Esophagus muscularis mucosa (tissue), 4 donors: ENCODE measurements at places on chromosomes 16 and 17. TPM values are rescaled to one million over a fixed set of nuclear protein-coding genes. Genes with fewer than 3 reads are reported as not detected.
A peak's percentile ranks its signal among the peaks of the same experiment; 100 is the strongest.

Gene CHD9NB
- total RNA-seq = 0.50 TPM

Gene EPX
- total RNA-seq = not detected

Gene ESRP2
- 0.58 TPM for total RNA-seq

Gene P2RX1
- total RNA-seq = 3.7 TPM

Gene C17orf113
- total RNA-seq = 0.52 TPM

Gene FAM171A2
- total RNA-seq = 0.99 TPM

- H3K4me1 ChIP-seq = peaks cover 40% of the 10 kb centered on the region
- peak overlapping the region; percentile 38 for H3K4me3 ChIP-seq
- no peaks in the 10 kb centered on the region for H3K36me3 ChIP-seq
- no peaks in the 10 kb centered on the region for H3K27me3 ChIP-seq
- H3K27ac ChIP-seq = no peak overlapping the region
These were observed 73.9 kb downstream of the SPAG9 start for GRCh38 chr17:51046514-51047384.

- peaks cover 44% of the 10 kb centered on the region for H3K36me3 ChIP-seq
- no peak overlapping the region for H3K27ac ChIP-seq
- H3K27me3 ChIP-seq = no peaks in the 10 kb centered on the region
- DNase-seq = no peak
- H3K4me3 ChIP-seq = no peak overlapping the region
These were observed 39.4 kb downstream of the XPO6 start for GRCh38 chr16:28172336-28172735.

DNA sequence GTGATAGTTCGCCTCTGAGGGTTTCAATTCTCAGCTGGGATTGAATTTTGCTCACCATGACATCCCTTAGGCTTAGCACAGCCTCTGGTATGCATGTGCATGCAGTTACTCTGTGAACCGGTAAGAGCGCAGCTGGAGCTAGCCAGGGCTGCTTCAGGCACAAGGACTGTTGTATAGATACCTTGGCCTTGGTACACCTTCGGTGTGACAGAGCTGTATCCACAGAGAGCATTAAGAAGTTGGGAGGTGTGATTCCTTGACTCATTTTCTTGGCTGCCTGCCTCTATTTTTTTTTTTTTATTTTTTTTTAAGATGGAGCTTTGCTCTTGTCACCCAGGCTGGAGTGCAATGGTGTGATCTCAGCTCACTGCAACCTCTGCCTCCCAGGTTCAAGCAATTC is 2.2 kb upstream of the NUTF2 start:
- peak overlapping the region; percentile 99 for H3K27ac ChIP-seq
- peaks cover 68% of the 10 kb centered on the region for H3K4me1 ChIP-seq
- no peaks in the 10 kb centered on the region for H3K27me3 ChIP-seq
- H3K4me3 ChIP-seq = peak overlapping the region; percentile 88
- no peak for DNase-seq

GRCh38 chr17:82489117-82489516 is 30.4 kb upstream of the FOXK2 start:
- H3K36me3 ChIP-seq = peaks cover 35% of the 10 kb centered on the region
- no peak for DNase-seq
- no peaks in the 10 kb centered on the region for H3K27me3 ChIP-seq
- H3K4me3 ChIP-seq = no peak overlapping the region
- H3K27ac ChIP-seq = peak overlapping the region; percentile 72
- H3K4me1 ChIP-seq = peaks cover 31% of the 10 kb centered on the region

- peaks cover 84% of the 10 kb centered on the region for H3K4me1 ChIP-seq
- H3K27me3 ChIP-seq = no peaks in the 10 kb centered on the region
- no peak for DNase-seq
- H3K27ac ChIP-seq = peak overlapping the region; percentile 77
- H3K36me3 ChIP-seq = no peaks in the 10 kb centered on the region
These were observed 17.3 kb downstream of the IGFBP4 start for GRCh38 chr17:40460604-40460967.

GRCh38 chr17:80935526-80935925 is 56.1 kb upstream of the CHMP6 start:
- no peak for DNase-seq
- H3K36me3 ChIP-seq = peaks cover 1% of the 10 kb centered on the region
- no peak overlapping the region for H3K4me3 ChIP-seq
- H3K27me3 ChIP-seq = no peaks in the 10 kb centered on the region
- H3K4me1 ChIP-seq = peaks cover 25% of the 10 kb centered on the region

- H3K27ac ChIP-seq = no peak overlapping the region
- no peaks in the 10 kb centered on the region for H3K4me1 ChIP-seq
- no peaks in the 10 kb centered on the region for H3K36me3 ChIP-seq
- DNase-seq = peak; percentile 60
- H3K27me3 ChIP-seq = no peaks in the 10 kb centered on the region
- H3K4me3 ChIP-seq = no peak overlapping the region
These were observed 259.2 kb downstream of the CBLN1 start for GRCh38 chr16:49022351-49022963.

- DNase-seq = no peak
- H3K4me3 ChIP-seq = no peak overlapping the region
These were observed 6.6 kb upstream of the METRNL start for GRCh38 chr17:83072600-83073358.

GRCh38 chr17:50421308-50422051 is 4.5 kb upstream of the ACSF2 start:
- peak overlapping the region; percentile 47 for H3K27ac ChIP-seq
- H3K27me3 ChIP-seq = no peaks in the 10 kb centered on the region
- no peaks in the 10 kb centered on the region for H3K36me3 ChIP-seq
- peaks cover 25% of the 10 kb centered on the region for H3K4me1 ChIP-seq
- DNase-seq = no peak

GRCh38 chr16:84730406-84731106 is 30.8 kb downstream of the USP10 start:
- peaks cover 9% of the 10 kb centered on the region for H3K36me3 ChIP-seq
- H3K27ac ChIP-seq = peak overlapping the region; percentile 45
- DNase-seq = no peak
- no peaks in the 10 kb centered on the region for H3K27me3 ChIP-seq
- H3K4me3 ChIP-seq = no peak overlapping the region
- peaks cover 51% of the 10 kb centered on the region for H3K4me1 ChIP-seq

- H3K27ac ChIP-seq = no peak overlapping the region
- no peak overlapping the region for H3K4me3 ChIP-seq
- H3K4me1 ChIP-seq = no peaks in the 10 kb centered on the region
- H3K36me3 ChIP-seq = no peaks in the 10 kb centered on the region
- H3K27me3 ChIP-seq = no peaks in the 10 kb centered on the region
These were observed 2.0 kb upstream of the KRTAP2-3 start for GRCh38 chr17:41061964-41062363.

- H3K4me1 ChIP-seq = peaks cover 61% of the 10 kb centered on the region
- no peaks in the 10 kb centered on the region for H3K36me3 ChIP-seq
- no peak overlapping the region for H3K27ac ChIP-seq
- no peaks in the 10 kb centered on the region for H3K27me3 ChIP-seq
These were observed 50.9 kb downstream of the LDHD start for GRCh38 chr16:75065521-75066149.

DNA sequence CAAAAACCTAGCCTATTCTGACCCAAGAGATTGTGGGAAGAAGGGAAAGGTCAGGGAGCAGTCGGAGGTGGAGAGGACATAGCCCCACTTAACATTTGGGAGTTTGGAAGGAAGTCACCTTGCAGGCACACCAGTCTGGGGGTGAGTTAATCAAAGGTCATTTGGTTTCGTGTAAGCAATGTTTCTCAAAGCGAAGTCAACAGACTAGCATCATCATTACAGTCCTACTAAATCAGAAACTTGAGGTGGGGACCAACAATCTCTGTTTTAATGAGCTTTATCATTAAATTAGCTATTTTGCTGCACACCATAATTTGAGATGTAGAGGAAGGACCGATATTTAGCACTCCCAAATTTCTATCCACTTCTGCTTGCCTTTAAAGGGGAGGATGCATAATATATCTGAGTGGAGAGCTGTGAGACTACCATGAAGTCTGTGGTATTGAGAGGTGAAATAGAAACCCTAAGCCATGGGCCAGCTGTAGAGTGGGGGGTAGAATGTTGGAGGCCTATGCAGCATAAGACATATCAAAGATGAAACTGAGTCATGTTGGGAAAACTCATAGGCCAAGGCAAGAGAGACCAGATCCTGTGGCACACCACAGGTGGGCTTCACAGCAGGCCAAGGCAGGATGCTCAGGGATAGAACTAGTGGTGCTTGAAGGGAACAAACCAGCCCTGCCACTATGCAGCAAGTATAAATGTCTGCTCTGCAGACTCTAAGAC is 141.7 kb upstream of the ANKFN1 start:
- H3K27ac ChIP-seq = no peak overlapping the region
- no peaks in the 10 kb centered on the region for H3K36me3 ChIP-seq
- H3K4me1 ChIP-seq = no peaks in the 10 kb centered on the region
- peak; percentile 34 for DNase-seq
- no peak overlapping the region for H3K4me3 ChIP-seq
- H3K27me3 ChIP-seq = no peaks in the 10 kb centered on the region

DNA sequence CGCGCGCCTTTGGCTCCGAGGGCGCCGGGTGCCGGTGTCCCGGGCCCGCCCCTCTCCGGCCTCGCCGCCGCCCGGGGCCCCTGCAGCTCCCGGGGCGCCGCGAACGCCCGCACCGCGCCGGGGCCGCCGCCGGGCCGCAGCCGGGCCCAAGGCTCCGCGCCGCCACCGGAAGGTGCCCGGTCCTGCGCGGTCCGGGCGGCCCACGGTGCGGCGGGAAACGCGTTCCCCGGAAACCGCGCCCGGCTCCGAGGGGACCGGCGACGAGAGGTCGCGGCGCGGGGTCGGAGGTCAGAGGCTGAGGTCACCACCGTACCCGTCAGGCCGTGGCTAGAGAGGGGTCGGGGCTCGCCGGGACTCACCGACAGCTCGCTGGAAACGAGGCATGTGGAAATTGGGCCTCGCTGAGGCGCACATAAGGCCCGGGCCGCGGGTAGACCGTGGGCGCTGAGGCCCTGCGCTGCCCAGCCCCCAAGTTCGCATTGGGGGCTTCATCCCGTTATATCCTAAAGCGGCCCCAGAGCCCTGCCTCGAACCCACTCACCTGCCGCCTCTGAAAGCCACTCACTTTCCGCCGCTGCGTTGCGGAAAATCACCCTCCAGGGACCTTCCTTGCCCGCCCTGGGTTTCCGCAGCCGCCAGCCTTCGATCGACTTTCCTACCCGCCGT is at the start of gene DUS1L:
DUS1L (minus strand) TSS at position 167 of the 666 bp plus-strand sequence. CDS start 745 bp downstream, outside the sequence.
- DNase-seq = no peak
- H3K27me3 ChIP-seq = no peaks in the 10 kb centered on the region
- H3K4me3 ChIP-seq = peak within 1 kb of the TSS; percentile 83
- H3K36me3 ChIP-seq = peaks cover 33% of the 10 kb centered on the region
- H3K4me1 ChIP-seq = peaks cover 27% of the 10 kb centered on the region

DNA sequence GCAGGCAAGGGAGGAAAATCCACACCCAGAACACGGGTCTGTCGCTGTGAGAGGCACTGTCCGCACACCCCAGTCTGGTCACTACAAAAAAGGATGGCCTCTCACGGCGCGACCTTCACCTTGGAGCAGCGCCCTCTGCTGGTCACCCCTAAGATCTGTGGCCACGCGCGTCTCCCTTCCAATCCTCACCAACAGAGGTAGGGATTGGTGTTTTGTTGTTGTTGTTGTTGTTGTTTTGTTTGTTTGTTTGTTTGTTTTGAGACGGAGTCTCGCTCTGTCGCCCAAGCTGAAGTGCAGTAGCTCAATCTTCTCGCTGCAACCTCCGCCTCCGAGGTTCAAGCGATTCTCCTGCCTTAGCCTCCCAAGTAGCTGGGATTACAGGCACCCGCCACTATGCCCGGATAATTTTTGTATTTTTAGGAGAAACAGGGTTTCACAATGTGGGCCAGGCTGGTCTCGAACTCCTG is 15.0 kb upstream of the C17orf58 start:
- H3K4me1 ChIP-seq = no peaks in the 10 kb centered on the region
- H3K36me3 ChIP-seq = no peaks in the 10 kb centered on the region
- no peak overlapping the region for H3K4me3 ChIP-seq
- no peaks in the 10 kb centered on the region for H3K27me3 ChIP-seq

- no peaks in the 10 kb centered on the region for H3K36me3 ChIP-seq
- H3K4me1 ChIP-seq = peaks cover 5% of the 10 kb centered on the region
- H3K27me3 ChIP-seq = no peaks in the 10 kb centered on the region
- no peak overlapping the region for H3K4me3 ChIP-seq
- no peak overlapping the region for H3K27ac ChIP-seq
These were observed 11.6 kb upstream of the NOG start for GRCh38 chr17:56581635-56582627.

DNA sequence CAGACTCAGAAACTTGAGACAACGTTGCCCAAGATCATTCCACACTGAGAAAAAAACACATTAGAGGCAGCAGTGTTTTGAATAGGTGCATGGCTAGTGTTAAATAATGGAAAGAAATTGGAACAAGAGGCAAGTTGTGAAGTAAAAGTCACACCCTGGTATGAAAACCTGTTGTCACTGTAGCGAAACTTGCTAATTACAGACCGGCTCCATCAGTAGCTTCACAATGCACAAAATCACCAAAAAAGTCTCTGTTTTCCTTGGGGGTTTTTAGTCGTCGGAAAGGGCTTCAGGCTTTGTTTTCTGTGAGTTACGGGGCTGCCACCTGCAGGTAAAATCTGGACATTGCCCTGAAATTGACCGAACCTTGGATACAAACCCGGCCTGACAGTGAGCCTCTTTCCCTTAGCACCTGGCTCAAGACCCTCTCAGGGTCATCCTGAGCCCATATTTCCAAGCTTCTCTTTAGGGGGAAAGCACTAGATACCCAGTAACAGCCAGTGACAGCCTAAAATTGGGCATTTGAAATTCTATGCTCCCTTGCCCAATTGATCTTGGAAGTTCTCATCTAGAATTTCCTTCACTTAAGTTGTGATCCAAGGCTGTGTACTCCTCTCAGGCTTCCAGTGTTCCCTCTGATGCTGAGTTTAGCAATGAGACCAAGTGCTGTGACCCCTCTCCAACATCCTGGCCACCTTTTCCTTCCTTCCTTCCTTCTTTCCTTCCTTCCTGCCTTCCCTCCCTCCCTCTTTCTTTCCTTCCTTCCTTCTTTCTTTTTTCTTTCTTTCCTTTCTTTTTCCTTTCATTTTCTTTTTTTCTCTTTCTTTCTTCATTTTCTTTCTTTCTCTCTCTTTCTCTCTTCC is 7.2 kb upstream of the GRB2 start:
- H3K27me3 ChIP-seq = no peaks in the 10 kb centered on the region
- peaks cover 15% of the 10 kb centered on the region for H3K4me1 ChIP-seq
- no peak overlapping the region for H3K27ac ChIP-seq
- DNase-seq = peak; percentile 93
